ENCODE measurements at places on chromosomes 7 and 10. TPM values are rescaled to one million over a fixed set of nuclear protein-coding genes. Genes with fewer than 3 reads are reported as not detected.

GRCh38 chr7:155458878-155459699, 1.2 kb downstream of the EN2 start:
- no peak for DNase-seq

DNA sequence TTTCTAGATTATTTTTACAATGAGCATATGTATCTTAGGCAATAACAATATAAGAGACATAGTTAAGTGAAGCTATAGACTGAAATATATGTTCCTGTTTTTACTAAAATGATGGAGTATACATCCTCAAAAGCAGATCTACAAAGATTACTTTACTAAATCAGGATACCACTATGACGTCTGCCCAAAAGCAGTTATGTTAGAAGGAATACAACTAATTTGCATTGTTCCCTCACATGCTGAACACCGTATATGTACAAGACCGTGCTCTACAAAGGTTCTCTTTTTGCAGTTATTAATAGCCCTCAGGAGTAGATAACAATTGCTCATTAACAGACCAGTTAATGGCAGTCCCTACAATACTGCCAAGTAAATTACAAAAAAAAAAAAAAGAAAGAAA, 137.5 kb downstream of the CD36 start:
- no peak for DNase-seq

- no peak for DNase-seq
Observed at GRCh38 chr7:152911226-152911560, 151.6 kb downstream of the ACTR3B start.

The SYPL1 gene
- total RNA-seq, result 56.7 TPM

DNA sequence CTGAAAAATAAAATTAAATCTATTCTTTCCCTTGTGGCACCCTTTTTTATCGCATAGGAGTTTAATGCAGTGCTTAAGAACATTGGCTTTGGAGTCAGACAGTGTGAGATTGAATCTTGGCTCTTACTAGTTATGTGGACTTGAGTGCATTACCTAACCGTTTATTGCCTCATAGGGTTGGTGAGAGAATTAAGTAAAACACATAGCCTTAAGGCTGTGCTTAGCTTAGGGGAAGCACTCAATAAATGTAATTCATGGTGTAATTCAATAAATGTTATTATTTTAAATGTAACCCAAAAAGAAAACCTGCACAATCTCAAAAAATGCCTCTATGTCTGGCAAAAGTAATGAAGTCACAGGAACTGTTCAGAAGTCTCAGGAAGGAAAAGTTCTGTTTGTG, 2.7 kb downstream of the STK17A start:
- no peak for DNase-seq

GRCh38 chr7:78345979-78346378, 547.4 kb downstream of the PHTF2 start:
- DNase-seq, result no peak

- DNase-seq, result no peak
Observed at GRCh38 chr7:68783684-68784083, 814.6 kb upstream of the AUTS2 start.

DNA sequence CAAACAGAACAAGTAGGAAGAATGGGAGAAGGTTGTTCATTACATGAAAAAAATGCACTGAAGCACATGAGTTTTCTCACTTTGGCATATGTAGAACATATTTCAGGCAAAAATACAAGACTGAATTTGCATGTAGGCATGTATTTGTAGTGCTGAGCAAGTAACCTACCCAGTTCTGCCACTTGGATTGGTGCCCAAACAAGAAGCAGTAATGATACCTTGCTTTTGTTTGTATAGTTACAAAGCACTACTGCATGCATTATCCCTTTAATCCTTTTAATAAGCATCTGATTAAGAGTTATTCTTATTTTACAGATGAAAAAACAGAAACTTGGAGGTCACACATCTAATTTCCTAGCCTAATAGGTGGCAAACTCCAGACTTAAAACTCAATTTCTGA, 23.1 kb upstream of the CTTNBP2 start:
- DNase-seq, result no peak

GRCh38 chr10:71693377-71693776, 26.2 kb downstream of the C10orf105 start:
- peak; percentile 78 for DNase-seq

GRCh38 chr7:118006979-118007378, 133.7 kb upstream of the CTTNBP2 start:
- no peak for DNase-seq

- DNase-seq, result no peak
Observed at GRCh38 chr7:127816354-127817190, 164.6 kb downstream of the SND1 start.

The ZNF485 gene
- 0.76 TPM for total RNA-seq

DNA sequence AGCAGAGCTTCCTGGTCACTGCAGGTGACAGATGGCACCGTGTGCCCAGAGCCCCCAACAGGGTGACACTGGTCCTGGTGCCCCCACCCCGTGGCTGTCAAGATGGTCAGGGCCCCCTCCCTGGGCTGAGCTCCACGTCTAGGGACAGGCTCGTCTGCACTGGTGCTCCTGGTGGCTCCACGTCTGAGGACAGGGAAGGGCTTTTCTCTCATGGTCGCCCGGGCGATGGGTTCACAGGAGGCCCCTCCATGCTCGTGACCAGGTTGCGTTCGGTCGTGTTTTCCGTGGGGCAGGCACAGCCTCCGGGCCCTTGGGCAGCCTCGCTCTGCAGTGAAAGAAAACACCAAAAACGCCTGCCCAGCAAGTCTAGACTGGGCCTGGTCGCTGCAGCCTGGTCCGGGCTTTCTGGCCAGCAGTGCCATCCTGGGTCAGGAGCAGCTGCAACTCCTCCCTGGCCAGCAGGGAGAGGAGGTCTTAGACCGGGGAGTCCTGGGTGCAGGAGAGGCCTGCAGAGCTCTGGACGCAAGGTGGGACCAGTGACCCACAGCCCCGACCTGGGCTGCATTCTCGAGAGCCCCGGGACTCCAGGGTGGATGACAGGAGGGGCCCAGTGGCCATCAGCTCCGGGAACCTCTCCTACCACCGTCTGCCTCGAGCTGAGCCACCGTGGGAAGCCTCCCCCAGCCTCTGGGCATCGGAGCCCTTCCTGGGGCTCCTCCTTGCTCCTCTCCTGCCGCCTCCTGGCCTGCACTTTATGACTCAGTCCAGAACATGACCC, 27.9 kb upstream of the UTF1 start:
- DNase-seq, result no peak

The AP5Z1 gene
- 76.0 TPM for total RNA-seq

- no peak for DNase-seq
Observed at GRCh38 chr7:102234801-102235550, 51.7 kb upstream of the SH2B2 start.

The MSMB gene
- total RNA-seq, result not detected

DNA sequence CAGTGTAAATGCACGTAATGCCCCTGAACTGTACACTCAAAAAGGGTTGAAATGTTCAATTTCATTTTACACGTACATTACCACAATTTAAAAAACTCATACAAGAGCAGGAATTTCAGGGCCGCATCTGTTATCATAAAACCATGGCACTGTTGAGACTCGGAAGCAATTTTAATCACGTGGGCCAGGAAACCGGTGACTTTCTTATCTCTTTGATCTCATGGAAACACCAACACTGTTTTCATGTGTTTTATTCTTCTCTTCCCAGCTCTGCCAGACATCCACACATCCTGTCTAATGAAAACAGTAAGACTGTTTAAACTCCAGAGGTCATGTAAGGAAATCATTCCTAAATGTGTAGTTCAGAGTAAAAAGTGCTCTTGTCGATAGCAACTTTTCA, 35.9 kb downstream of the PTPRE start:
- no peak for DNase-seq

- DNase-seq, result no peak
Observed at GRCh38 chr10:43105102-43105955, 28.5 kb downstream of the RET start.

DNA sequence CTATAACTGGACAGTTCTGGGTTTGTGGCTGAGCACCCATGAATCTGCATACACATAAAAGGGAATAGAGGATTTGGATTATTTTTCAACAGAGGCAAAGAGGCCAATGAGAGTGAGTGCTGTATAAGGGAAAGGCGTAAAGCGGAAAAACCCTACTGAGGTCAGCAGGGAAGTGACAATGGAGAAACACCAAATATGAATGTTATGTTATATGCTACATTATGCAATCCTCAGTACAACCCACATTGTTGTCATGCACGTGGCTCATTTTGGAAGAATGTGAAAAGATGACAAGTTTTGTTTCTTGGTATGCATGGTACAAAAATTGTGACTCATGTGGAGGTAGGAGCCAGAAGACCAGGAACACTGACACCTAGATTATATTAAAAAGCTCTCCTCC, 113.6 kb upstream of the AMPH start:
- DNase-seq, result no peak

- DNase-seq, result no peak
Observed at GRCh38 chr10:37379991-37380390, 254.6 kb downstream of the ANKRD30A start.

DNA sequence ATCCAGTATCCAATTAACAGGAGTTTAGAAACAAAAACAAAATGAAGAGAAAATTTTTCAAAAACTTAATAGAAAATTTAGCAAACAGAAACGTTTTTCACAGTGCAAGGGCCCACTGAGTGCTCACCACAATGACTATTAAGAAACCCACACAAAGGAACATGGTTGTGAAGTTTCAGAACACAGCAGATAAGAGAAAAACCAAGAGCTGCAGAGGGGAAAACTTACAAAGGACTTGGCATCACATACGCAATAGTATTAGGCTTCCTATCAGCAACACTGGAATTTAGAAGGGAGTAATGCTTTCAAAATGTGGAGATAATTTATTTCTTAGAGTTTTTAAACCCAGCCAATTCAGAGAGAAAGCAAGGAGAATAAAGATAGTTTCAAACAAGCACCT, 1.7 kb upstream of the C7orf25 start:
- DNase-seq, result no peak

- DNase-seq, result peak; percentile 27
Observed at GRCh38 chr10:59793919-59794318, 40.7 kb upstream of the MRLN start.

The CYP2E1 gene
- not detected for total RNA-seq

The LLCFC1 gene
- total RNA-seq, result not detected

The MMP21 gene
- total RNA-seq, result not detected

DNA sequence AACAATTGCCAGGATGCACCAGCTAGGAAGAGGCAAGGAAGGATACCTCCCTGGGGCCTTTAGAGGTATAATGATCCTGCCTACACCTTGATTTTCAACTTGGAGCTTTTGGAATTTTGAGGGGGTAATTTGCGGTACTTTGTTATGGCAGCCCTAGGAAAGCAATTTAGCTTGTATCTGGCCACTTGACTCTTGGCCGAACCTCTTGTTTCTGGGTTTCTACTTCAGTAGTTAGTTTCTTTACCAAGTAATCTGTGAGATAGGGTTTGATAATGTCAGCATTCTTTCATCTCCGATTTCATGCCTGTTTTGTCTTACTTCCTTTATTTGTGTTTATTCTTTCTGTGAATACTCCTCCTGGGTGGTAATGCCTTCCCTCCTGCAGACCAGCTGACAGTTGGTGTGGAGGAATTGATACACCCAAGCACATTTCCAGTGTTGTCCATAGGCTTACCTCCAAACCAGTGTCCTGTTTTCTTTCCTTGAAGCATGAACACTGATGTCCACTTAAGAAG, 163.7 kb downstream of the SND1 start:
- DNase-seq, result no peak

GRCh38 chr7:44323381-44324203, 1.8 kb downstream of the CAMK2B start:
- DNase-seq, result no peak

The OR6V1 gene
- not detected for total RNA-seq

The PTER gene
- 3.4 TPM for total RNA-seq

The RAB19 gene
- total RNA-seq, result not detected

DNA sequence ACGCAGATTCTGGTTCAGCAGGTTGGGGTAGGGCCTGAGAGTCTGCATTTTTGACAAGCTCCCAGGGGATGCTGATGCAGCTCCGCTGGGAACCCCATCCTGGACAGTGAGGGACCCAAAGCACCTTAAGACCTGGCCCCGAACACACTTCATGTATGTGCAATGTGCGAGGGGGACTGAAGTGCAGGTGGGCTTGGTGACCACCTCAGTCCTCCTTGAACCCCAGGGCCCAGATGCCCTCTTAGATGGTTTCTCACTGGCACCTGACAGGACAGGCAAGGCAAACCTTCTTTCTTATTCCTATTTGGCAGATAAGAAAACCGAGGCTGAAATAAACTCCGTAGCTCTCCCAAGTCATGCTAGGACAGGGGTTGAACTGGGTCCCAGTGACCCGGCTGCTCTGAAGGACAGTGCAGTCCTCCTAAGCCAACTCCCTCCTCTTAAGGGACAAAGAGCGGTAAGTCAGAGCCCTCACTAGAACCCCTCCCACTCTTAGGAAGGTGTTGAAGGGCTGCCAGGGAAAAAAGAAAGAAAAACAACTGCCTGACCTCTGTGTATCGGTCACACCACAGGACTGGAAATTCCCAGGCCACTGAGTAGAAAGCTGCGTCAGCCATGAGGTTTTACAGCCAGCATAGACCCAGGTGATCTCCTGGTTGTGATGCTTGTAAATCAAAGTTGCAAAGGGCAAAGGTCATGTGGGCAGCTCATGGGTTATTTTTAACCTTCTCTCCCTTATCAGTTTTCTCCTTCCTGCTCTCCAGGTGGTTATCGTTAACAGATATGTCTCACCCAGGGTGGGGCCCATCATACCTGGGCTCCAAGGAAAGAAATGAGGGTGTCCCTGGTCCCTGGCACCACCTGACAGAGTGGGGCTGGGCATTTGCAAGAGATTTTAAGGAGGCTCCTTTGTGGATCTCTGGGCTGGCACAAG, 90.9 kb upstream of the SMNDC1 start:
- peak; percentile 96 for DNase-seq

- no peak for DNase-seq
Observed at GRCh38 chr7:7979558-7979957, 11.0 kb downstream of the GLCCI1 start.

The CFAP46 gene
- 1.9 TPM for total RNA-seq

GRCh38 chr7:31493714-31494181, 20.1 kb upstream of the ITPRID1 start:
- DNase-seq, result no peak

DNA sequence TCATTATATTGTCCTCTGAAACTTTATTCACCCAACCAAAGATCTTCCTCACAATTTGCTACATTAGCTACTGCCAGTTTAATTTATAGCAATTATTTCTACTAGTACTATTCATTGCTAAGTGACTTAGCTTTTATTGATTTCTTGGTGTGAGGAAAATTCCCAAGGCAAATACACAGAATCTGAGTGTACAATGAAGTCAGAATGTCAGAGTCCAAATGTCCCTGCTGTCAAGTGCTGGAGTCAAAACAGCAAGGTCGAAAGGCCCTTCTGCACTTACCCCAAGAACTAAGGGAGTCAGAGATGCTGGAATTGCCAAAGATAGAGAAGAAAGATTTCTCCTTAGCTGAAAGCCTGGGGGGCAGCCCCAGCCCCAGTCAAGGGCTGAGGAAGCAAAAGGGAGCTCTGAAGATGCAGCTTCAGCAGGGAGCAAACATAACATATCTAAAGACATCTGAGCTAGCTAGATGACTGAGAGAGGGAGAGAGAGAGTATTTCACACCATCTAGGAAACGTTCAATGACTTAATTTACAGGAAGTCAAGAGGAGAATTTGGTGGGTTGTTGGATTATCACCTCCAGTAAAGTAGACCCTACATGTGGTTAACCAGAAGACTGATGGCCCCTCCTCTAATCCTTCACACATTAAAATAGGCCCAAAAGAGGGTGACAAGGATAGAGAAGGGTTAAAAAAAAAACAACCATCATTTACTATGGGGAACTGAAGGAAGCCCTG, 36.6 kb upstream of the SAMD8 start:
- no peak for DNase-seq

The SORCS3 gene
- total RNA-seq, result 0.15 TPM

All from glomerular endothelial cell (primary cell).